ENCODE measurements at places on chromosomes 3 and 15.

DNA sequence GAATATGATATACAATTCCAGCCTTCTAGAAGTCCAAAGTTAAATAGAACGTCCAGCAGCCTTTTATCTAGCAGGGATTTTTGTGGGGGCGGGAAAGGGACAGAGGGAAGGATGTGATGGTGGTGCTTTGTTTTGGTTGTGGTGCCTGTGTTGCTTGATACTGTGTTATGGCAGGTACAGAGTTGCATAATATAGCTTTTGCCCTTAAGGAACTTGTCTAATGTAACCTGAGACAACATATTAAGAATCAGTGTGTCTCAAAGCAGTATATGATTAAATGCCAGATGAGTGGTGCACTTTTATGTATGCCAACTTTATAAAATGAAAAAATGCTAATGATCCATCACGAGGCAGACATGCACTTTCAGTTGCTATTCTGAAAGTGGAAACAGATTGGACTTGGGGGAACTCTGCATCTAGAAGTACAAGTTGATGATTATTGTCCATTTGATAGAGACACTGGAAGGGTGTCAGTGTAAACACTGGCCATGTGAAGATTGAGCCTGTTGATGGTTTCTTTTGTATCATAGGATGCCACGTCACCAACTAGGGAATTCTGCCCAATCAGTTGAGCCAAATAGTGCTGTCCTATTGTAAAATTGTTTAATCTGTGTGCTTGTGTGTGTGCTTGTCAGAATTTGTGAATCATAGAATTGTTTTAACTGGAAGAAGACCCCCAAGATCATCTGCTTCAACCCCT lies 23.0 kb downstream of the NEO1 start:
- no peak for DNase-seq

DNA sequence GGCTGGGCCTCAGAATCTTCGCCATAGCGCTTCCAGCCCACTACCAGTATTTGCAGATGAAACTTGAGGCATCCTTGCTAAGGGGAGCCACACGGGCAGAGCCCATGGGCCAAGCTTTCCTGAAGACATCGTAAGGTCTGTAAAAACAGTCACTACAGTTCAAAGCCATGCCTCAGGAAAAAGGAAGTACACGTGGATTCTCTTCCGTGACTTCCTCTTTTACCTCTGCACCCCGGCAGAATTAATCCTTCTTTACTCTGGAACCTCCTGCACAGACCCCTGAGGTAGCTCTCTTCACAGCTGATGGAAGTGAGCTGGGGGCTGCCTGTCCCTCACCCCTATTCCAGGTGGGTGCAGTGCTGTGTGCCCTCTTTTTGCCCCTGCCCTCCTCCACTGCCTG lies 129.2 kb downstream of the CHDH start:
- no peak for DNase-seq

GRCh38 chr3:169980055-169980454 lies 13.4 kb downstream of the SEC62 start:
- DNase-seq: no peak

DNA sequence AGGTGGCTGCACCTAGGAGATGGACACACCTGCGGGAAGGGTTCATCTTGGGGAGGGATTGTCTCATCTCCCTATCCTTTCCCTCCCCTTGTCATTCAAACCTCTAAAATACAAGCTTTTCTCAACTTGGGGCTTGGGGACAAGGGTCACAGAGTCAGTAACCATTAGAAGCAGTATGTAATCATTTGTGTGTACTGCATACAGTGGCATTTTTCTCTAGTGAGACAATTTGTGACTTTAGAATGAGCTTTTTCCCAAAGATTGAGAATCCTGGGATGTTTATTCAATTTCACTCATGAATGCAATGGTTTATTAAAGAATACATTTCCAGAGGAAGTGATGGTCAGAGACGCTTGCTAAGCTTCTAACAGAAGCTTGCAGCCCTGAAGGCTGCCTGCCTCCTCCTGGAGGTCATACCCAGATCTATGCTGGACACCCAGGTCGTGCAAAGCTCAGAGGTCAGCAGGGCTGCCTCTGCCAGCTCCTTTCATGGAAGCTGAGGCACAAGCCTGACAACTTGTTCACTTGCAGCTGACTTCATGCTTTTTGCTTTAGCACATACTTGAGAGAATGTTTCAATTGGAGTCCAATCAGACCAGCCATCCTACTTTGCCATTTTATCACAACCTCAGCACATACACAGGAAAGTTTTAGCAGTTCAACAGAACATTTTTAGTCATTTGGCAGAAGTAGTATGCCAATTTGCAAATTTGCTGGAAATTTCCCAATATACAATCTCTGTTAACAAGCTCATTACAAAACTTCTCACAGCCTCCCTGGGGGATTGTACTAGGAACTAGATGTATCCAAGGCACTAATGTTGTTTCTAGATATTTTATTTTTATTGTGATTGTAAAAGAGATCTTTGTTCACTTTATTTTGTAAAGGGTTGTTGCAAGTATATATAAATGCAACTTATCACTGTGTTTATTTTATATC lies 25.6 kb upstream of the ALDH1L1 start:
- DNase-seq: no peak

GRCh38 chr3:71684757-71685386 lies 40.3 kb downstream of the EIF4E3 start:
- DNase-seq: no peak

DNA sequence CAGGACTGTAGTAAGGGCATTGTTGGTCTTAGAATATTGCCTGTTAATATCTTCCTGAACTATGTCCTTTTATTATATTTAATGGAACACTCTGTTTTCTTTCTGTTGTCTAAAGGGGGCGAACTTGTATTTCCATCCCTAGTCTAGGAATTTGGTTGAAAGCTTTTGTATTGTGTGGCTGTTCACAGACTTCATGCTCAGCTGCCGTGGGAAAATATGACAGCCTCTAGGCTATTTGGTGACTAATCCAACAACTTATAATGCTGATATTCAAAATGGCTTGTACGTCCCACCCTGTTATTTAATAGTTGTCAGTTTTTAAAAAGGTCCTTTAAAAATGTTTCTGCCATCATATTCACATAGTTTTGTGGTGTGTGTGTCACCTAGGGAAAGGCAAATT lies 202.6 kb downstream of the KLHL25 start:
- no peak for DNase-seq

DNA sequence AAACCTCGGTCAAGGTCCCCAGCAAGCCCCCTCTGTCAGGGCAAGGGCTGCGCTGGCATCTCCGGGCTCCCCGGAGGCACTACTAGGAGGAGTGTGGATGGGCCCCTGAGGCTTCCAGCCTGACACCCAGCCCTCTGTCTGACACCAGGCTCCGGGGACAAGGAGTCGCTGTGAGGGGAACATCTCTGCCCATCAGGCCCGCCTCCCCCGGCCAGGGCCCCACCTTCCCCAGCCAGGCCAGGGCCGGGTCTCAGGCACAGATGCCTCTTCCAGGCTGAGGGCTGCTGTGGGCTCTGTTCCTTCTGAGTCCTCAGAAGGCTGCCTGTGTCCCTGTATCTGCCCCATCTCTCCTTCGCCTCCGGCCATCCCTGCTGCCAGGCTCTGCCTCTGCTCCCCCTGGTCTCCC lies 15.8 kb downstream of the CSPG4 start:
- no peak for DNase-seq

- no peak for DNase-seq
Observed at GRCh38 chr3:123096126-123096525, 29.3 kb downstream of the PDIA5 start.

GRCh38 chr15:65349338-65349737 lies 28.5 kb downstream of the IGDCC3 start:
- DNase-seq: no peak

DNA sequence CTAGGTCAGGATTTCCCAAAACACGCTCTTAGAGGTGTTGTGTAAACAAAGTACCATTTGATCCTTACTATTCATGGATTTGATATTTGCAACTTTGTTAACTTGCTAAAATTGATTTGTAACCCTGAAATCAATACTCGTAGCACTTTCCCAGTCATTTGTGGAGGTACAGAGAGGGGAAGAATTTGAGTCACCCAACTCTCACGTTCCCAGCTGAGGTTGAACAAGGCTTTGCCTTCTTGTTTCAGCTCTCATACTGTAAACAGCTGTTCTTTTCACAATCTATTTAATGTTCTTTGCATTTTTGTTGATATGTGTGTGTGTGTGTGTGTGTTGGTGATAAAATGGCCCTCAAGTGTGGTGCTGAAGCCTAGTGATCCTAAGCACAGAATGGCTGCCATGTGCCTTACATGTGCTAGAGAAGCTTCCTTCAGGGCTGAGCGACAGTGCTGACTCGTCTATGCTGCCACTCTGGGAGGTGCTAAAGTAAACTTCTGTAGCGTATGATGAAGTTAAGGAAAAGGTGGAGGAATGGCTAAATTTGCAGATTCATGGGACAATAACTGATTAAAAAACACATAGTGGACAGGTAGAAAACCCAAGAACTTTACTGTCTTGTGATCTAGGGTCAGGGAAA lies 173.2 kb downstream of the APBA2 start:
- no peak for DNase-seq

DNA sequence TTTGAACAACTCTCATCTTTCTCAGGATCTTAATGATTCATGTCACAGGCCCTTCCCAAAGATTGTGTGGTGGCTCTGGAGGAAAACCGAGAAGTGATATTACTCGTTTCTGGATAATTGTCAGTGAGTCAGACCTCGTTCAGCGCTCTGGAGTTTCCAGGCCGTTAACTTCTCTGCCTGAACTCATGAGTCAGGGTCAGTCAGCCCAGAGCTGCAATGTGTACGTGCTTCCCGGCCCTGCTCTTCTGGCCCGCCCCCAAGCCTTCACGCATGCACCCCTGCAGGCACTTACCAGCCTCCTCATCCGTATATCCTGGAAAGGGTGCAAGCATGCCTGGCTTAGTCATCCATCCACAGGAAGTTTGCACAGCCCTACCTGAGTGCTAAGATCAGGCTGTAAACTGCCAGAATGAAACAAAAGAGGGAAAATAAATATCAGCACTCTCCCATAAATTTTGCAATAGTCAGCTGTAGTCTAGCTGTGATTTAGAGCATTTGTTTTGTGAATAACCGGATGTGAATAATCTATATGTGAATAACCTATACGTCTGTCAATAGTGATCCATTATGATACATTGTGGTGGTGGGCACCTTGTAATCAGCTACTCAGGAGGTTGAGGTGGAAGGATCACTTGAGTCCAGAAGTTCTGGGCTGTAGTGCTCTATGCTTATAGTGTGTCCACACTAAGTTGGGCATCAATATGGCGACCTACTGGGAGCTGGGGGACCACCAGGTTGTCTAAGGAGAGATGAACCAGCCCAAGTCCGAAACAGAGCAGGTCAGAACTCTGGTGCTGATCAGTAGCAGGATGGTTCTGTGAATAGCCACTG lies 35.3 kb upstream of the SEMA4B start:
- DNase-seq: no peak

- DNase-seq: no peak
Observed at GRCh38 chr15:60128710-60129109, 124.6 kb downstream of the FOXB1 start.

- DNase-seq: no peak
Observed at GRCh38 chr15:78065284-78065872, 12.1 kb downstream of the TBC1D2B start.

DNA sequence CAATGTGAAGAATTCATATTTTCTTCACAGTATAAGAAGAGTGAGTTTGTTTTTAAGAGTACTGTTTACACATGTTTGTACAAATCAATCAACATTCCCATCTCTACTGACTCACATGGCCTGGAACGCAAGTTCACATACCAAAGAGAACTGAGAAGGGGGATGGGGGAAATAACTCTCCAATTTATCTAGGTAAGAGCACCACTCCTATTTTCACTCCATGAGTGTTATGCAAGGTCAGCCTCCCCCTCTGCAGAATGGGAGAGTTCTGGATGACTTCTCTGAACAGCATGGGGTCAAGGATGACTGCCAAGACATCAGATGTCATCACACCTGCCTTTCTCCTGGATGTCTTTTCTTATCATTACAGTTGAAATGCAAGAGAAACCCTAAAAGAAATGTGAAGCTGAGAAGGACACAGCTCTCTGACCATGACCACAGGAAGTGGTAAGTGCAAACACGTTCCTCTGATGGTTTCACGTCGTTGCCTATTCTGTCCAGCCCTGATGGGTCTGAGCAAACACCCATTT lies 95.2 kb downstream of the SEMA6D start:
- no peak for DNase-seq

- DNase-seq: no peak
Observed at GRCh38 chr3:29772436-29772835, 491.6 kb downstream of the RBMS3 start.

GRCh38 chr3:105611304-105612192 lies 244.8 kb downstream of the ALCAM start:
- no peak for DNase-seq

GRCh38 chr3:120416868-120417267 lies 33.9 kb downstream of the FSTL1 start:
- no peak for DNase-seq

DNA sequence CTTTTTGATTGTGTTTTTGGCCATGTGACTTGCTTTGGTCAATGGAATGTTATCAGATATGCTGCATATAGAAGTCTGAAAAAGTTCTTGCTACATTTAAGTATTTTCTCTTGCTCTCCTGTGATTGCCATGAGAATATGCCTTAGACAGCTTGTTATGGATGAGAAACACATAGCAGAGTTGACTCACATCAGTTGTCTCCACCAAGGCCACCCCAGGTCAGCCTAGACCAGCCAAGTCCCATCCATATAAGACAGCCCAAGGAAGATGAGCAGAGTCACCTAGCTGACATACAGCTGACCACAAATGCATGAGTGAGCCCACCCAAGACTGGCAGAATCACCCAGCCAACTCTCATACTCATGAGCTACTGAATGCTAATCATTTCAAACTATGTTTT lies 153.0 kb downstream of the THRB start:
- DNase-seq: no peak

DNA sequence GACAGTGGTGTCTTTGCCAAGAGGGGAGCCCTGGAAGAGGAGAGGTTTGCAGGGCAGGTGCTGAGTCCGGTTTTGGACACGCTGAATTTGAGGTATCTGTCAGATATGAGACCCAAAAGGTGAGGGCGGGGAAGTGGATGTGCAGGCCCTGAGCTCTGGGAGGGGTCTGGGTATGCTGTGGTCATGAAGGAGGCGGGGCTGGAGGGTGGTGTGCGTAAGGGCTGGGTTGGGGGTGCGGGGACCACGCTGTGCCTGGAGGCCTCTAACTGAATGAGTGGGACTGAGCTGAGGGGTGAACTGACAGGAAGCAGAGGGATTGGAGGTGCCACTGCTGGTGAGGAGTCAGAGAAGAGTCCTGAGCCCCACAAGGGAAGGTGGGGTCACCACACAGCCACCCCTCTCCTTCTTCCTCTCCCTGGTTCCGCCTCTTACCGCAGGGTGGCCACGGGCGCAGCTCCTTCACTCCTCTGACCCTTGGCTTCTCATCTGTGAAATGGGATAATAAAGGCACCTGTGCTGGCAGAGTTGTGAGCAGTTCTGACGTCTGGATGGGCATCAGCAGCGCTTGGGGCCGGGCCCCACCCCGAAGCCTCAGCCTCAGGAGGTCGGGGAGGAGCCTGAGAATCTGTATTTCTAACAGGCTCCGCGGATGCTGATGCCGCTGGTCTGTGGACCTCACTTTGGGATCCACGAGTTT lies 28.8 kb downstream of the PSTPIP1 start:
- DNase-seq: no peak

DNA sequence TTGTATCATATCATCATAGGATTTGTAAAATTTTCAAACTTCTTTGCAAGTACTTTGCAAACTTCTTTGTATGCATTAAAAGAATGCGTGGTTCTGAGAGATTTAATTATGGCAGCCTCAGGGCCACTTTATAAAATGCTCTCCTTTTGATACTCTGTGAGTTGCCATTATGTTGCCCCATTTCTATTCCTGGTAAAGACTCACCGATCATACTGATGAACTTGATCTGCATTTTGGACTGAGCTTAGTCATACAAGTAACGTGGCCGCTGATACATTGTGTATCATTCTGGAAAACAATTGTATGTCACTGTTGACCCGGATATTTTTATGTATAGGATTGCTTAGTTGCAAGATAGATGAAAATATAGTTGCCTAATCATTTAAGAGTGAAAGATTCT lies 38.8 kb downstream of the AKAP13 start:
- DNase-seq: no peak
